Heart left ventricle (tissue), 16 donors: ENCODE measurements at places on chromosomes 4 and X. TPM values are rescaled to one million over a fixed set of nuclear protein-coding genes. Genes with fewer than 3 reads are reported as not detected.

Gene MAGEE2
- not detected for total RNA-seq

Gene RBMXL3
- not detected for total RNA-seq

Gene SAGE1
- total RNA-seq = not detected

Gene MAGEE1
- total RNA-seq = 3.0 TPM

Gene UGT2B7
- total RNA-seq = not detected

Gene CD38
- total RNA-seq = 11.2 TPM

Gene TCEANC
- 4.4 TPM for total RNA-seq

Gene CT83
- not detected for total RNA-seq

Gene DIAPH2
- 14.6 TPM for total RNA-seq

Gene NXF2
- total RNA-seq = not detected

Gene TAPT1
- total RNA-seq = 38.0 TPM

Gene NR3C2
- 15.2 TPM for total RNA-seq

Gene SUPT20HL1
- not detected for total RNA-seq

Gene RASL11B
- 5.5 TPM for total RNA-seq

Gene FDCSP
- not detected for total RNA-seq

Gene BANK1
- 0.46 TPM for total RNA-seq

Gene ASB5
- 2.8 TPM for total RNA-seq

Gene CSN1S1
- total RNA-seq = not detected

Gene PCDH10
- 0.48 TPM for total RNA-seq

Gene ASB12
- 2.2 TPM for total RNA-seq

Gene PPAT
- total RNA-seq = 2.1 TPM

Gene CDS1
- 0.44 TPM for total RNA-seq

Gene DMRTC1
- total RNA-seq = not detected

Gene PHKA2
- 26.6 TPM for total RNA-seq

Gene DNAAF6
- total RNA-seq = not detected

Gene ETDA
- not detected for total RNA-seq

Gene LANCL3
- total RNA-seq = 0.24 TPM

Gene UGT2A1
- total RNA-seq = not detected

Gene SLC4A4
- 11.4 TPM for total RNA-seq

Gene ADRA2C
- 5.0 TPM for total RNA-seq

Gene LRRC66
- 0.49 TPM for total RNA-seq

Gene MSMO1
- 12.9 TPM for total RNA-seq

Gene SRPX
- total RNA-seq = 42.7 TPM

Gene XAGE2
- not detected for total RNA-seq

Gene NDNF
- 10.3 TPM for total RNA-seq

Gene SMIM31
- total RNA-seq = not detected

Gene BMP15
- total RNA-seq = not detected

Gene FABP2
- not detected for total RNA-seq
